ENCODE measurements at places on chromosomes 13 and 19.

DNA sequence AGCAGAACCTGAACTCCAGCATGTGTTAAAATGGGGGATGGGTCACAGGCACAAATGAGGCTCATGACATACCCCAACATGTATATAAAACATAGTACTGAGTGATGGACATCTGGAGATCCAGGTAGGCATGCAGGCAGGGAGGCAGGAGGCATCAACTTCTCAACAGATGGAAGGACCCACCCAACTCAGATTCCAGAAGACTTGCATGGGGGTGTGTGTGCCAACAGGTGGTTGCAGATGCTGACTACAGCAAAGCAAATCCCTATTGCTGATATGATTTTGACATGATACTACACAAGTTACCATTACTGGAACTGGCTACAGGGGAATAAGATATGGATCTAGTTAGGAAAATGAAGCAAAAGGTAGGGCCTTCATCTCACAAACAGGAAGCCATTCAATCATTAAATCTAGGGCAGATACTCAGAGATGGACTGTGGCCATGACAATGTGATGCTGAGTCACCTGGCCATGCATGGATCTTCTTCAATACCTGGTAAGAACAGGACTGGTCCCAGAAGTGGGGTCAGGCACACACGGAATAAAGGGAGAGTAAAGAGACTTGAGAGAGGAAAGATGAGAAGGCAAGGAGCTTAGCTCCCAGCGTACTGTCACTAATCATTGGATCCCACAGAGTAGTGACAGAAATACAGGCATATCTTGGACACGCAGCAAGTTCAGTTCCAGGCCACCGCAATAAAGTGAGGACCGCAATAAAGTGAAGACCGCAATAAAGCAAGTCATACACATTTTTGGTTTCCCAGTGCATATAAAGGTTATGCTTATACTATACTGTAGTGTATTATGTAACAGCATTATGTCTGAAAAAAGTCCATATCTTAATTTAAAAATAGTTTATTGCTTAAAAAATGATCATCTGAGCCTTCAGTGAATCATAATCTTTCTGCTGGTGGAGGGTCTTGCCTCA lies 91.3 kb downstream of the USP12 start:
- ATAC-seq: no peak

GRCh38 chr13:66859934-66860877 lies 369.9 kb downstream of the PCDH9 start:
- ATAC-seq: no peak

DNA sequence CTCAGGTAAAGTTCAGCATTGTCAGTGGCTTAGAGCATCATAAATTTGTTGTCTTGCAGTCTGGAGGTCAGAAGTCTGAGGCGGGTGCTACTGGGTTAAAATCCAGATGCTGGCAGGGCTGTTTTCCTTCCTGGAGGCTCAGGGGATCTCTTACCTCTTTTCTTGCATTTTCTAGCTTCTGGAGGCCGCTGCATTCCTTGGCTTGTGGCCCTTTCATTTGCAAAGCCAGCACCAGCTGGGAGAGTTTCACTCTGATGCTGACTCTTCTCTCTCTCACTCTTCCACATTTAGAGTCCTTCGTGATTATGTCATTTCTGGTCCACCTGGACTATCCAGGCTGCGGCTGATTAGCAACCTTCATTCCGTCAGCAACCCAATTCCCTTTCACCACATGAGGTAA lies 38.1 kb upstream of the SLC10A2 start:
- ATAC-seq: no peak

DNA sequence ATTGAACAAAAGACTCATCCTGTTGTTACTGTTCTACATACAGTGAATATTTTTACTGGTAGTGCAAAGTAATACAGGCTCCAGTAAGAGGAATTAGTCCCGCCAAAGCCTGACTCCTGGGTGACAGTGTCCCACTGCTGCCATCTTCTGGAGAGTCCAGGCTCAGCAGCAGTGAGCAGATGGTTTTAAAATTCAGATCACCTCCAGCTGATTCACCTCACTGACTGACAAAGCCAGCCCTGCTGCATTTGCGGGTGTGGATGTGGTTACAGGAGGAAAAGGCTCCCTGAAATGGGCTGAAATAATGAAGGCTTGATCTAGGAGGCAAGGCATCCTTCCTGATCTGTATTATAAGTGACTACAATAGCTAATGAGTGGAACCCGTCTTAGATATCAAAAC lies 18.3 kb downstream of the PABPC3 start:
- peak; percentile 95 for ATAC-seq

DNA sequence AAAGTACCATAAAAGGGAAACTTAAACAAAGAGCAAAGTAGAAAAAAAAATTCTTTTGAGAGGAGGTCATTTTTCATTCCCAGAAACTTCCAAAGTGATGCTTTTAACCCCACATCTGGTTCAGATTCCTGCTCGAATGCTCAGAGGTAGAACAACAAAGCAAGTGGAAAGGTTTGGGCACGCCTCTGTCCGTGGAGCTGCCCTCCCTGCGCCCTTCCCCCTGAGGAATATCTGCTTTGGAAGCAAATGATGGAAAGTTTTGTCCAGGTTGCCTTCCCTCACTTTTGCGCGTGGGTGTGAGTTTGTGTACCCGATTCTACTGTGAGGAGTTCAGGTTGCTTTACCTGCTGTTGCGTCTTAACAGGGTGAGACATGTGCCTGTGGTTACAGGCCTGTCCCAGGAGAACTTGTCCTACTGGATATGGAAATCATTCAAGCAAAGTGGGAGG lies 110.2 kb downstream of the KLF5 start:
- peak; percentile 83 for ATAC-seq

DNA sequence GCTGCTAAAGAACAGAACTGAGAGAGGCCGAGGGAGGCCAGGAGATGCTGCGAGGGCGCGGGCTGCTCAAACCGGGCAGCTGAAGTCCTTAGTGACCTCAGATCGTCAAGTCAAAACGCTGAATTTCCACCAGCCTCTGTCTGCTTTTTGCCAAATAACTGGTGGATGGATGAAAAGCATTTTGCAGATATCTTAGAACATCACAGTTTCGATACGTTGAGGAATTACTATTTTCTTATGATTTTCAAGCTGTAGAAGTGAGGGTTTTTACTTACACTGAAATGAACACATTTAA lies 2.0 kb downstream of the GPC6 start:
- no peak for ATAC-seq

DNA sequence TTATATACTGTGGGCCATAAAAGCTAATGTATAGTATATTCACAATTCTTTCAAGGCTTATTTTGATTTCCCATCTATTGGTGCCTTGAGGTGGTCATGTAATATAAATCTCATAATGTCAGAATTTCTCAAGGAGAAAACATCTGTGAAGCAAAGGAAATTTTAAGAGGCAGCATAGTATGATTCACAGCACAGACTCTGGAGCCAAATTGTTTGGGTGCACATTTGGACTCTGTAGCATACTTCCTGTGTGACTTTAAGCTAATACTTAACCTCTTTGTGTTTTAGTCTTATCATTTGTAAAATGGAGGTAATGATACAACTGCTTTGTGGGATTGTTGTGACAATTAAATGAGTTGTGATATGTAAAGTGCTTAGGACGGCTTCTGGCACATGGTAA lies 67.6 kb downstream of the PIBF1 start:
- no peak for ATAC-seq

- no peak for ATAC-seq
Measured at GRCh38 chr19:19659646-19660245, 3.7 kb downstream of the ATP13A1 start.

DNA sequence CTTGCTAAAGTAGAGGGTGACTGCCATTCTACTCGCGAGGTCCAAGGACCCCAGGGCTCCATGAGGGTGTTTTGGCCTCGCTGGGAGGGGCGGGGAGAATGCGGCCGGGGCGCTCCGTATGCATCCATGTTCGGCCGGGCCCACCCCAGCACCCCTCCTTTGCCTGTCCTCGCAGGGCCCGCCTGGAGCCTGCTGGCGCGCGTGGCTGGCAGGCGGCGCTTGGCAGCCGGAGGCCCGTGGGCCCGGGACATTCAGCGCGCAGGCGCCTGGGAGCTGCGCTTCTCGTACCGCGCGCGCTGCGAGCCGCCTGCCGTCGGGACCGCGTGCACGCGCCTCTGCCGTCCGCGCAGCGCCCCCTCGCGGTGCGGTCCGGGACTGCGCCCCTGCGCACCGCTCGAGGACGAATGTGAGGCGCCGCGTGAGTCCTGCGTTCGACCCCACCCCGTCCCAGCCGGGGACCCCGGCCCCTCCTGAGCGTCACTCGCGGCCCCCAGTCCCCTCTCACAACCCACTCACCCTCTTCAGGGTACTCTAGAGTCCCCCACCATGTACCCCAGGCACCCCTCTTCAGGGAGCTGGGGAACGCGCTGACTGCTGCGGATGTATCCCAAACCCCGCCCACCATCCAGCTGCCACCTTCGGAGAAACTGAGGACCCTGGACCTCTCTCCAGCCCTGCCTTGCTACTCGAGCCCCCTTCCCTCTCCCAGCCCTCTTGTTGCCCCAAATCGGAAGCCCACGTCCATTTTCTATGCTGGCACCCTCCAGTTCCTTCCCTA lies 4.1 kb downstream of the DLL3 start:
- ATAC-seq: peak; percentile 79

DNA sequence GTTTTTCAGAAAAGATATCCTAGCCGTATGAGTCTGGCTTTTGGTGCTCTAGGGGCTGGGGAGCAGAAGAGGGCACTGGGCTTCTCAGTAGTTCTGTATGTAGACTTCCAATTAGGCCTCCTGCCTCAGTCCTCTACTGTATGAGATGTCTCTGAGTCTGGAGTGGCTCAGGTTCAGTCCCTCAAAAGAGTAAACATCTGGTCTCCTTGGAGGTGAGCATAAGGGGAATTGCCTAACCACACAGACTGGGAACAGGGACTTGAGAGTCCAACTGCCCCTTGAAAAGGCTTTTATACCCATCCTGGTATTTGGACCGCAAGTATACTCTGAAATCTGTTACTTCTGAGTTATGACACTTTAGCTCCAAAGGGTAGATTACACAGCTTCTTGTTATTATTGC lies 214.5 kb downstream of the TDRD3 start:
- no peak for ATAC-seq

- ATAC-seq: no peak
Measured at GRCh38 chr13:24142886-24143285, 17.6 kb upstream of the SPATA13 start.

DNA sequence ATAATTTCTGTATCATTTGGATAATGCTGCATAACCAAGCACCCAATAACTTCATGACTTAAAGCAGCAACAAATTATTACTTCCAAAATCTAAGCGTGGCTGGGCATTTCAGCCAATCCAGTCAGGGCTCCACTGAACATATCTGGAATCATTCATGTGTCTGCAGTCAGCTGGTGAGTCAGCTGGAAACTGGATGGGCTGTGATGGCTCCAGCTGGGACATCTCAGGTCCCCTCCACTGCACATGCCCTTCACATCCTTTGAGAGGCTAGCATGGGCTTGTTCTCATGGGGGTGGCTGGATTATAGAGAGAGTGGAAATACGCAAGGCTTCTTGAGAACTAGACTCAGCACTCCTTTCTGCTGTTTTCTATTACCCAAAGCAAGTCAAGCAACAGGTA lies 961.9 kb downstream of the DIAPH3 start:
- no peak for ATAC-seq

GRCh38 chr13:46355901-46356590 lies 31.0 kb downstream of the RUBCNL start:
- no peak for ATAC-seq
